Ascending aorta (tissue), 2 donors: ENCODE measurements at places on chromosomes 3 and 15.
A peak's percentile ranks its signal among the peaks of the same experiment; 100 is the strongest.

GRCh38 chr3:63824309-63824708, 5.2 kb downstream of the C3orf49 start:
- H3K27ac ChIP-seq = no peak overlapping the region
- H3K4me1 ChIP-seq = no peaks in the 10 kb centered on the region
- peaks cover 5% of the 10 kb centered on the region for H3K36me3 ChIP-seq
- no peak for DNase-seq
- H3K4me3 ChIP-seq = no peak overlapping the region
- H3K27me3 ChIP-seq = no peaks in the 10 kb centered on the region

- DNase-seq = no peak
- H3K4me1 ChIP-seq = peaks cover 8% of the 10 kb centered on the region
- no peaks in the 10 kb centered on the region for H3K27me3 ChIP-seq
- H3K27ac ChIP-seq = no peak overlapping the region
These were observed 15.0 kb upstream of the PLD1 start for GRCh38 chr3:171825222-171825828.

- peak; percentile 86 for DNase-seq
- peak overlapping the region; percentile 4 for H3K4me3 ChIP-seq
- peak overlapping the region; percentile 72 for H3K27ac ChIP-seq
- H3K27me3 ChIP-seq = no peaks in the 10 kb centered on the region
- no peaks in the 10 kb centered on the region for H3K36me3 ChIP-seq
These were observed 61.3 kb downstream of the CTDSPL start for GRCh38 chr3:37922721-37923568.

DNA sequence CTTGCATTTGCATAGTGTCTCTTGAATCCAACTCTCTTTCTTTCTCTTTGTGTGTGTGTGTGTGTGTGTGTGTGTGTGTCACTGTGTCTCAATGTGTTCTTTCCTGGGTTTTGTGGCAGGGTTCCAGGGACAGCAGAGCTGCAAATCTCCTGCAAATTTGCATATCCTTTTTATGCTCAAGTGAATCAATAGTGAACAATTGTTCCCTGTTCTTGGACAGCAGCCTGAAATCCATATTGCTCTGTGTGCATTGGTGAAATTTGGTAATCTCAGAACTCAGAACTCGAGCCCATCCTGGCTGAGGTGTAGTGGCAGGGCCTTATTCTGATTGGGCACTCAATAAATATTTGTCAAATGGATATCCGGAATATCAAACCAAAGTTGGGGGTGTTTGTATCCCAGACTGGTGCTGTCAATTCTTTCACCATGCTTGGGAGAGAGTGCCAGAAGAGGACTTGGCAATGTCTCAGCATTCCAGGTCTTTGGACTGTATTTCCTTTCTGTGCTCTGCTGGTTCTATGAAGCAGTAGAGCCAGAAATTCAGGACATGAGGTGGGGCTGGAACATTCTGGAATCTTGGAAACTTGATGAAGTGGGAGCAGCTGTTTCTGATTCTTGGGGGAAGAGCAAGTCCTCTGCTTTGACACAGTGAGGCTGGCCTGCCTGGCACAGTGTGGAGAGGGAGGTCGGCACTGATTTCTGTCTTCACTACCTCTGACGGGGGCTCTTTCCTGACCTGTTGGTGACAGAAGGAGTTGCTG, 380.6 kb upstream of the C2CD4B start:
- H3K4me3 ChIP-seq = no peak overlapping the region
- H3K4me1 ChIP-seq = peaks cover 5% of the 10 kb centered on the region
- H3K27ac ChIP-seq = peak overlapping the region; percentile 70
- no peaks in the 10 kb centered on the region for H3K36me3 ChIP-seq
- DNase-seq = no peak

- peaks cover 5% of the 10 kb centered on the region for H3K36me3 ChIP-seq
- H3K4me1 ChIP-seq = no peaks in the 10 kb centered on the region
- DNase-seq = no peak
- H3K4me3 ChIP-seq = no peak overlapping the region
- H3K27me3 ChIP-seq = no peaks in the 10 kb centered on the region
These were observed 55.4 kb downstream of the ZNF148 start for GRCh38 chr3:125319765-125320164.

DNA sequence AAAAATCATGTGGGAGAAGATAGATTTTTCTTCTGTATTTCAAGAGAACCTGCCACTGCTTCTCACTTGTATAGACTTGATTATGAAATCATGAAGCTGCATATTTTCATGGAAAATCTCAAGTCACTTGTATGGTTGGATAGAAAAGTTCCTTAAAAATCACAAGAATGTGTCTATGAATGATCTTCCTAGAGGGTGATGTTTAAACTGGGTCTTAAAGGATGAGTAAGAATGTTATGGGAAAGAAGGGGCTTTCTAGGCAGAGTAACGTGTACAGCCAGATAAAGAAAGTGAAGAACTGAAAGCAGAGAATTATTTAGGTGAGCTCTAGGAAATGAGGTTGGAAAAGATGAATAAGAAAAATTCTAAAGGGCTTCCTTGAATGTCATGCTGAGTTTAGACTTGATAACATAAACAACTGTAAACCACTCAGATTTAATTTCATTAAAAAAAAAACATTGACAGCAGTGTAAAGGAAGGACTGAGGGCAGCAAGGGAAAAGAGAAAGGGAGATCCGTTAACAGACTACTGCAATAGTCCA, 5.0 kb downstream of the CD47 start:
- H3K27me3 ChIP-seq = no peaks in the 10 kb centered on the region
- H3K4me3 ChIP-seq = no peak overlapping the region
- H3K27ac ChIP-seq = no peak overlapping the region
- DNase-seq = no peak
- no peaks in the 10 kb centered on the region for H3K4me1 ChIP-seq
- H3K36me3 ChIP-seq = no peaks in the 10 kb centered on the region

DNA sequence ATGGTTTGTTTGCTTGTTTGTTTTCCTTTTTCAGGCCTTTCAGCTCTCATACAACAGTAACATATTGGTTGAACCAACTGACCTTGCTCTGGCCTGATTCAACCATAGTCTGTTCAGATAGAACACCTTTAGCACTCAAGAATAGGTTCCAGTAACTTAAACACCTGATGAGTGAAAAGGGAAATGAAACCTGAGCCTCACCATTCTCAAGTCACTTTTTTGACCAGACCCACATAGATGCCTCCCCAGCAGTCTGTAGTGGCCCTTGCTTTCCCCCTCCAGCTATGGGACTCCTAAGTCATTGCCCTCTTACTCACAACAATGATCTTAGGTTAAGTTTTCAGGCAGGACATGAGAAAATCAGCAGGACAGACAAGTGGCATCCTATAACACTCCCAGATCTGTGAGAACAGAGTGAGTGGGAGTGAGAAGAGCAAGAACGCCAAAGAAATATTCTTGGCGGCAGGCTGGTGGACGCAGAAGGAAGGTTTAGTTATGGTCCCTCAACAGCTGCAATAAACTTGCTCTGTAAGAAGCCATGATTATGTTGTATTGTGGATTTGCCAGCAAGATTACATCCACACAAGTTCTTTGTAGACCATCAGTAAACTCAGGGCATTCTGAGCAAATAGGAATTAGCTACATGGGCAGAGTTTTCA, 367.5 kb downstream of the MECOM start:
- H3K36me3 ChIP-seq = no peaks in the 10 kb centered on the region
- no peaks in the 10 kb centered on the region for H3K27me3 ChIP-seq
- no peak for DNase-seq
- H3K27ac ChIP-seq = no peak overlapping the region
- H3K4me3 ChIP-seq = no peak overlapping the region
- no peaks in the 10 kb centered on the region for H3K4me1 ChIP-seq

DNA sequence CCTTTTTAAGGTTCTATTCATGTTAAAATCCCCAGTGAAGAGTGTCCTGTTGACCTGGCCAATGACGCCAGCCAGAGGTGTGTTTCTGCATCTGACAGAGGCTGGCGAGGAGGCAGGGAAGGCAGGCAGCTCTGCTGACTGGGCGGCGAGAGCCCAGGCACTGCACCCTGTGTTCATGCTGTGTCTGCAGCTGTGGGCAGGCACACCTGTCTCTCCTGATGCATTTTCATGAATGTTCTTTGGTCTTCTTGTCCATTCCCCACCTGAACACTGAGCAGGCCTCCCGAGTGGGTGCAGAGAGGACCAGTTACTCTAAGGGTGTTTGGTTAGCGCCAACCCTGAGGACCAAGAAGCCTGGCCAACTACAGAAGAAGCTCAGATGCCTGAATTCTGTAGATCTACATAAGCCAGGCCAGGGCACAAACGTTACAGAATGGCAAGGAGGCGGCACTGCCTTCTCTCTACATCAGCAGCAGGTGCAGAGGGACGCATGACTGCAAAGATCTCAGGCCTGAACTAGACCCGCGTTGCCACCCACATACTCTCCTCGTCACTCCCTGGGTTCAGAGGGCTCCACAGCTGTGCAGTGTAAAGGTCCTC, 233.7 kb downstream of the OCA2 start:
- no peak overlapping the region for H3K4me3 ChIP-seq
- DNase-seq = no peak
- no peak overlapping the region for H3K27ac ChIP-seq
- H3K27me3 ChIP-seq = no peaks in the 10 kb centered on the region
- no peaks in the 10 kb centered on the region for H3K4me1 ChIP-seq

- H3K36me3 ChIP-seq = no peaks in the 10 kb centered on the region
- H3K4me3 ChIP-seq = no peak overlapping the region
- no peak overlapping the region for H3K27ac ChIP-seq
- H3K27me3 ChIP-seq = no peaks in the 10 kb centered on the region
These were observed 4.3 kb upstream of the FNDC3B start for GRCh38 chr3:172034786-172035685.

DNA sequence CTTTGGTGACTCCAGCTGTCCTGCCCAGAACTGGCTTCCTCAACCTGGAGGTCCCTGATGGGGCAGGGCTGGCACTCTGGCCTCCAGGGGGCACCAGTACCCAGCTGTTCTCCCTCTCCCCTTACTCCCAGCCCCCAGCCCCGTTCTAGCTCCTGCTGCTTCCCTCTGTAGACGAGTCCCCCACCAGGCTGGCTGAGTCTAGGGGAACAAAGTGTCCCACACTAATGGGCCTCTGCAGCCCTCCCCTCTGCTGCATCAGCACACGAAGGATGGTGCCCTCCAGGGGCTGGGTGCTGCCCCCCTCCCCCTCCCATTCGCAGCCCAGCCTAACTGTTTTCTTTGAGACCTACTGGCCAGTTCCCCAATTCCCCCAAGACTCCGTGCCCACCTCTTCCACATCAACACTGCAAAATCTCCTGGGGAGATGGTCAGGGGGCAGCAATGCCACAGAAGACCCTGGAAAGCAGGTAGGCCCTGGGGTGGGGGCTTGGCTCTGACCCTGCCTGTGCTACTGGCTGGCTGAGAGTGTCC, 4.2 kb downstream of the RHCG start:
- H3K27ac ChIP-seq = no peak overlapping the region
- H3K36me3 ChIP-seq = no peaks in the 10 kb centered on the region
- H3K4me1 ChIP-seq = peaks cover 6% of the 10 kb centered on the region
- no peak for DNase-seq
- no peaks in the 10 kb centered on the region for H3K27me3 ChIP-seq

DNA sequence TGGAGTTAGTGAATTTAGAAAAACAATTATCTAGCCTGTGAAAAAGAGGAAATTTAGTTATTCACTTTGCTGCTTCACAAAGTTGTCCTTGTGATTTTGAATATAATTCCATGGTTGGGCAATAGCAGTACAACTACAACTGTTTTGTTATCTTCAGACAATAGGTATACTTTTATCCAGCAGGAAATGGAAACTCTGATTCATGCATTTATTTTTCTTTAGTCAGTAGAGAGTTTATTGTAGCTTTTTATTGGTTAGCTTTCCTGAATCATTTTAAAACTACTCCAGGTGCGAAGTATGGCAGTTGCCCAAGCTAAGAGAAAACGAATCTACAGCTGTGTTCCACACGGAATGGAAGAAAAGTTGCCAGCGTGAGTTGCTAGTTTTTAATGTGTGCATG, 80.3 kb downstream of the TM4SF4 start:
- DNase-seq = no peak
- H3K27ac ChIP-seq = peak overlapping the region; percentile 73
- H3K27me3 ChIP-seq = no peaks in the 10 kb centered on the region
- H3K36me3 ChIP-seq = no peaks in the 10 kb centered on the region

GRCh38 chr15:68798346-68799094, 22.2 kb downstream of the ANP32A start:
- H3K4me3 ChIP-seq = no peak overlapping the region
- no peaks in the 10 kb centered on the region for H3K27me3 ChIP-seq
- no peak for DNase-seq
- H3K36me3 ChIP-seq = no peaks in the 10 kb centered on the region

DNA sequence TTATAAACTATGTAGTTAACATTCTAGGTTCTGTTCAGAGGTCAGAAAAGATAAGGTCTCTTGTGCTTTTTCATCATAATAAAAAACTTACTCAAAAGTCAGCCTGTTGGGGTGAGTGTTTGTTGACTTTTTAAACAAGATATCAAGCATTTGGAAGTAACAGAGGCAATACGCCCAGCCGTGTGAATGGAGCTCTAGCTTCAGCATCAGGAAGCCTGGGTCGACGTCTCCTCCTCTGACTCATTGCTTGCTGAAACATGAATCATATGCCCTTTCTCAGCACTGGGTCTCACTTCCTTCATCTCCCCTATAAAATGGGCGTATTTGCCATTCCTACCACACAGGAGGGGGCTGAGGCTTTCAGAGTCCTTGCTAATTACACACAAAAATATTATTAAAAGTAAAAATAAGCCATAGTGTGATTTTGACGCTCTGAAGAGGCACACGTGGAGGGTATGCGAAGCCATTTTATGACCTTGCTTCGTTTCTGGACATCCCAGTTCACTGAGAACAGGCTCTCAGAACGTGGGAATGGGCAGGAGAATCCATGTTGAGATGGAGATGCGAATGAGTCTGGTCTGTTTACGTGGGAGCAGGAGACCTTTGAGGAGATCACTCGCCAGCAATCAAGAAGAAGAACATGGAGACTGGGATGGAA, 220.8 kb upstream of the TPRG1 start:
- H3K27me3 ChIP-seq = no peaks in the 10 kb centered on the region
- peaks cover 32% of the 10 kb centered on the region for H3K4me1 ChIP-seq
- H3K36me3 ChIP-seq = no peaks in the 10 kb centered on the region
- H3K4me3 ChIP-seq = no peak overlapping the region

DNA sequence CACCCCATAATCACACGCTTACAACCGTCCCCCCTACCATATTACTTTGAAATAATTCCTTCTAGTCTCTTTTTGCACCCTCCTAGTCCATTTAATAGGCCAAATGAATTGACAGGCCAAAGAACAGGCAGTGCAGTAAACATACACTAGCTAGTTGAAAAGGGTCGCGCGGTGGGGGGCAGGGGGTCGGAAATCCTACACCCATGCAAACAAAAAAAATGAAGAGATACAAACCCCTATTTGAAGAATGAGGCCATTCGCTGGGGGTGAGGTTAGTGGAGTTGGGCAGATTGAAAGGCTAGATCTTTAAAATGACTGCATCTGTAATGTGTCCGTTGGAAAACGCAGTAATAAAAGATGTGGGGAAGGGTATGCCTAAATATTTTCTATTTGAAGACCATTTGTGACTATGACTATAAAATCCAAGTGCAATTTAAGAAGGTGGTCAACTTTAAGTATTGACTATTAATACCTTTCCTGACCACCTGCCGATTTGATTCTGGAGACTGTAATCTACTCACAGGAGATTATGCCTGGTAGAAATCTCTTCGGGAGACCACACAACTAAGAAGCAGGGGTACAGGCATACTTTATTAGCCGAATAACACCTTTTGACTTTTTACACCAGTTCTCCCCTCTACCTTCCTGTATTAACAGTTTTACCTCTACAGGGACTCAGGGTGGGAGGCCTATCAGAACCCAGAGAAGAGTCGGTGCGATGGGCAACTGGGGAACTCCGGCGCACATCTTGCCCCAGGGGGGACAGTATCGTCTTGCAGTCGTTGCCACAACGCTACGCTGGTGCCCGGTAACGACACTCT, 762 bp upstream of the ARL6 start:
- no peaks in the 10 kb centered on the region for H3K4me1 ChIP-seq
- H3K27ac ChIP-seq = peak overlapping the region; percentile 51
- H3K4me3 ChIP-seq = peak overlapping the region; percentile 72
